ENCODE measurements at places on chromosomes 3 and 15.

- DNase-seq: no peak
Measured at GRCh38 chr3:87390821-87391220, 114.4 kb upstream of the POU1F1 start.

- DNase-seq: no peak
Measured at GRCh38 chr15:26691249-26691648, 81.6 kb downstream of the GABRB3 start.

DNA sequence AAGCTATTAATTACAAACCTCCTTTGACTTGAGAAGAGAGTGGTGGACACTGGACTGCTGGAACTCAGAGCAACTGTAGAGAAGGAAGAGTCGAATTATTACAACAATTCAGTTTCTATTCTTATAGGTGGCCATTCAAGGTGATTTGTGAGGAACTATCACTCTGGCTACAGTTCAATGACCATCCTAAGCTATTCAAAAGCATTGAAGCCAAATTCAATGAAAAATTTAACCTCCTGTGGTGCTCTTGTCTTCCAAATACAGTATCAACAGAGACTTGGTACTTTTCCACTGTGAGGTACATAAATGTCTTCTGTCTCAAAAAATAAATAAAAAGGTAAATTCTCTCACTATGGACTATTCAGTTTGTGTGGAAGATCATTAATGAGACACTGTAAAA lies 513.3 kb upstream of the SEMA6D start:
- DNase-seq: no peak

DNA sequence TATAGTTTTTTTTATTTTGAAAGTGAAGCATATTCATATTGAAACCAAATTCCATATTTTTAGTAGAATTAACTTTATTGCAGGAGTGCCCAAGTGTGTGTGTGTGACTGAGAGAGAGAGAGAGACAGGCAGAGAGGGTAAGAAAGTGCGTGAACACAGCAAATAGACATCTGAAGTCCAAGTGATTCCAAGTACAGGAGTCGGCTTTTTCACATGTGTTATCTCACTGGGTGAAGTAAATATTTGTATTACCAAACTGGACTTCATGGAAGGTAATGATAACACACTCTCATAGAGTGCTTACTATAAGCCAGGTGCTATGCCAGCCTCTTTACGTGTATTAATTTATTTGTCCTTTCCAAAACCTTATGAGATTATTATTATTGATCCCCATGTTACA lies 12.0 kb downstream of the PARP14 start:
- no peak for DNase-seq

DNA sequence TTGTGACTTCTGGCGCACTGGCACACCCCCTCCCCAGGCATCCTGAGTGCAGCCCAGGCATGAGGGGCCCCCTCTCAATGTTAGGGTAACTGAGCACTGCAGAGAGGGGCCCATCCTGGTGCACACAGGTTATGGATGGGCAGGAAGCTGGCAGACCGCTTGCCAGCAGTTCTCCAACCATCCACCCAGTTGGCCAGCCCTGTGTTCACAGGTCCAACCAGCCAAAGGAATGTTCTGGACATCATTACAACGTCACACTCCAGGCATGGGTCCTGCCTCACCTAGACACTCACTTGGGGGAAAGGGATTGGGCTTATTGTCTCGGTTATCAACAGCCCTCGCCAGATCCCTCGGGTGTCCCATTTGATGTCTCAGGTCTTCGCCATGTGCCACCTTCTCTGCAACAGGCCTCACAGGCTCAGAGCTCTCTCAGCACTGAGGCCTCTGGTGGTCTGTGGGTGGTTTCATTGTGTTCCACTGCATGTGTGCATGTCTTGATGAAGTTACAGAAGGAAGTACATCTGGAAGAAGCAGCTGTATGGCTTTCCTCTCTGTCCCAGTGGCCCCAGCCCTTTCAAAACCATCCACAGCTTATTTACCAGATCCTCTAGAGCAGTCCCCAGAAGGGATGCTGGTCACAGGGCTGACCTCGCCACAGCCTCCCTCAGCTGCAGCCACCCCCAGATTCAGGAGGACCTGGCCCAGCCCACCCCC lies 23.7 kb downstream of the ADCY5 start:
- DNase-seq: no peak

DNA sequence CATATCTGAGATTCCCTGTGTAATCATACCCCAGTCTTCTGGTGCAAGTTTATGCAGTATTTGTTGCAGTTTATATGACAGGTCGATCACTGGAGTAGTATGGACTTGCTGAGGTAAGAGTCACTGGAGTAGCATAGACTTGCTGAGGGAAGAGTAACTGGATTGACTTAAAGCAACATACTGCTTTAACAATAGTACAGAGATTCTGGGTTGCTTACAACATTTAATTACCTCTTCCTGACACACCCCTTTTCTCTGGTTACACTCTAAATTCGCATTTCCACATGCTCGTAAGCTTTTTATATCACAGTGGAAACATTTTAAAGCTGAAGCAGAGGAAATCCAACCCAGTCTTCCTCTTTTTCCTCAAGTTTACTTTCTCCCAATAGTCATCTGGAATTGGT lies 11.8 kb downstream of the AAGAB start:
- no peak for DNase-seq

DNA sequence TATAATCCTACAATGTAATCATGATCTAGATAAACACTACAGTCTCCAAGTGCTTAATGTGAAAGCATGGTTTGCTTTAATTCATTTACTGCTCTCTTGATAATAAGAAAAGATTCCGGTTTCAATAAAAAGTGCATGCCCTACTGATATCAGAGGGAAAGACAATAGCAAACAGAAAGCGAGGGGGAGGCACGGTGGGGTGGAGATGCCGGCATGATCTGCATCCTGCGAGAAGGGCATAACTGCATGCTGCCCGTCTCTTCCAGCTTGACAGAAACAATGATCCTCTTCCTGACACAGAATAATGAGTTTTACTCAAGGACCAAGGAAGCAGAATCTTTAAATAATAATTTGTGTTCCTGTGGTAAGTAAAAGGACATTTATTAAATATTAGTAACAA lies 51.7 kb downstream of the GOLIM4 start:
- no peak for DNase-seq

DNA sequence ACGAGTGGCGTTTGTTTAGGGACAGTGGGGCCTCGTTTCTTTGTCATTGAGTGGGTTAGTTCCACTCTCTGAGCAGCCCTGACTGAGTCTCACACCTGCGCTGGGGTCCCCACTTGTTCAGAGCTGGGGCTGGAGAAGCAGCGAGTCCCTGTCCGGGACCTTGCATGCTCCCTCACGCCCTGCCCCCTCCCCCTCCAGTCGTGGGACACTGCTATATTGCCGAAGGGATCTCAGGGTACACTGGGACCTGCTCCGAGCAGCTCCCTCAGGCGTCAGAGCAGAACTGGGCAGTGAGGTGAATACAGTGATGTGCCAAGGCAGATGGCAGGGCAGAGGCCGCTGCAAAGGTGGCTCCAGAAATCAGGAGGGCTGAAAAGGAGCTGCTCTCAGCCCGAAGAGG lies 59.9 kb upstream of the KLF13 start:
- DNase-seq: peak; percentile 43

DNA sequence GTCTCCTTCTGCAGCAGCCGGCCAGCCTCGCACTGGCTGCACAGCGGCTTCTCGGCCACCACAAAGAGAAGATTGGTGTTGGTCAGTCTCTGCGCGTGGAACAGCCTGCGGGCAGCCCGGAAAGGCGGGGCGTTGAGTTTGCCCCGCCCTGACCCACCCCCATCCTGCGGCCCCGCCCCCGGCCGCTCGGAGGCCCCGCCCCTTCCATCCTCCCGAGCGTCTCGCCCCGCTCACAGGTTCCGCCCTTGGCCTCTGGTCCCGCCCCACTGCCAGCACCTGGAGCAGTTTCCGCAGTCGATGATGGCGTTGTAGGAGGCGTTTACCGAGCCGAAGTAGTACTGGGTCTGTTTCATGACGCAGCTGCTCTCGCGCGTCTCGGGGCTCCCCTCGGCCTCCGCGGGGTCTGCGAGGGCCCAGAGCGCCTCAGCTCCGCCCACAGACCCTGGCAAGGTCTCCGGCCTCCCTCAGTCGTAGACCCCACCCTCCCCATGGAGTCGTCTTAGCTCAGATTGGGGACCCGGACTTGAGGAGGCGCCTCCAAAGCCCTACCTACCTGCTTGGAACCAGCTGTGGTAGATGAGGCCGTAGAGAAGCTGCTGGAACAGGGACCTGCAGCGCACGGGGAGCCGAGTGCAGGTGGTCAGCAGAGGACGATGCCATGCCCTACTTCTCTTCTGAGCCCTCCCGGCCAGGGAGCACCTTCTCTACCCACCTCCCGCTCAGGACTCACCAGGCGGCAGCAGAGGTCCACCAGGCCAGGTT lies 5.9 kb upstream of the TMEM115 start:
- DNase-seq: peak; percentile 93

DNA sequence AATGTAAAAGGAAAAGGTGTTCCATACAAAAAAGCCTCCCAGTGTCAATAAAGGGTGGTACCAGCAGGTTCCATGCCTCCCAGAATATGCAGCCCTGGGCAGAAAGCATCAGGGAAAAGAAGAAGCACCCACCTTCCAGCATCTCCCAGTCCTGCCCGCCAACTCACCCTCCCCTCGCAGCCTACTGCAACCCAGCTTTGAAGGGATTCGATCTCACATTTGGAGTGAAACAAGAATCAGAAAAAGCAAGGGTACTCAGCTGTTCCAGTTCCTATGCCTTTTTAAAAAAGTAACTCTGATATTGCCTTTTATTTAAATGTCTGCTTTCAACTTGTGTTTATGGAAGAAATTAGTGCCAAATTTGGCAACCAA lies 166.9 kb downstream of the ADAMTS17 start:
- DNase-seq: no peak

- DNase-seq: peak; percentile 64
Measured at GRCh38 chr3:16482770-16483531, 30.5 kb downstream of the RFTN1 start.

Data from H1 (cell line).